ENCODE measurements at places on chromosomes 5 and 9.

- peak; percentile 37 for DNase-seq
Observed at GRCh38 chr9:136769710-136770191, 5.4 kb upstream of the LCN15 start.

DNA sequence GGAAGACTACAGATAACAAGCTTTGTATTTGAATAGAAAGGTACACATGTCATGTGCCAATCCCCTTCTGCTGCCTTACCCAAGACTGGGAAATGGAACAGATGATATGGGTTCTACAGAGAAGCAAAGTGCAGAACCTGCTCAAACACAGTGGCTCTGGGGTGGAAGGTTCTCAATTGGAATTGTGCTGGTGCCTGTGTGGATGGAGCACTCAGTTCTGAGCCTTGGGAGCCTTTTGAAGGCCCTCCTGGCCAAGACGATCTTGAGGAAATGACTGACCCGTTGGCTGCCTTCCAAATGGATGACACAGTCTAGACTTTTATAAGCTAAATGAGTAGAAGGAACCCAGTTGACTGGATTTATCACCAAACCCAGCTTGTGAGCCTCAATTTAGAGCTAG, 4.2 kb upstream of the PRSS3 start:
- DNase-seq: no peak

- DNase-seq: no peak
Observed at GRCh38 chr9:122042056-122042455, 51.1 kb downstream of the TTLL11 start.

DNA sequence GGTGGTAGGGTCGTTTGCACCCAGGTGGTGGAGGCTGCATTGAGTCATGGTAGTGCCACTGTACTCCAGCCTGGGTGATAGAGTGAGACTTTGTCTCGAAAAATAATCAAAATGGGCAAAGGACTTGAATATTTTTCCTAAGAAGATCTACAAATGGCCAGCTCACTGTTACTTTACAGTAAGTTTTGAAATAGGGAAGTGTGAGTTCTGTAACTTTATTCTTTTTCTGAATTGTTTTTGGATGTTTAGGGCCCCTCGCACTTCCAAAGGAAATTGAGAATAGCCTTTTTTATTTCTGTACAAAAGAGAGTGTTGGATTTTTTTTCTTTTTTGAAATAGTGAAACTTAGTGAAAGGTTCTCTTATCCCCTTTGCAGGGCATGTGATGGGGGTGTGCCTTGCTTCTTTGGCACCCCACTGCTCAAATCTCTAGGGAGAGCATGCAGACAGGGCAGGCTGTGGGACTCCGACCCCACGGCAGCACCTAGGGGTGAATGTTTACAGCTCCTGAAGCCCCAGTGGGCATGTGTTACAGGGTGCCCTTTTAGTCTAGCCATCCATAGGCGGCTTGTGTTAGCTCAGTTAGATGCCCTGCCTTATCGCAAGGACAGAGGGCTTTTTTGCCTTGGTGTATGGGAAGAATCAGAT, 33.3 kb downstream of the GPBP1 start:
- DNase-seq: no peak
